Smooth muscle cell of trachea (primary cell): ENCODE measurements at places on chromosomes 5 and 9. TPM values are rescaled to one million over a fixed set of nuclear protein-coding genes. Genes with fewer than 3 reads are reported as not detected.

The SYNPO gene
- total RNA-seq, result 3.3 and 12.9 TPM in 2 replicates

The ELAVL2 gene
- 0.15 and 0.17 TPM in 2 replicates for total RNA-seq

The PCDHB16 gene
- total RNA-seq, result 0.15 and 0.50 TPM in 2 replicates

The PTPRD gene
- 13.1 and 21.5 TPM in 2 replicates for total RNA-seq

The SGTB gene
- 12.6 and 19.6 TPM in 2 replicates for total RNA-seq

The IFNB1 gene
- not detected in 2 replicates for total RNA-seq

The LYRM7 gene
- 6.8 and 7.6 TPM in 2 replicates for total RNA-seq

The DMRTA1 gene
- total RNA-seq, result 1.2 and 1.3 TPM in 2 replicates

The PFDN1 gene
- 62.0 and 76.4 TPM in 2 replicates for total RNA-seq

The INSL4 gene
- not detected in 2 replicates for total RNA-seq

The ENTPD2 gene
- not detected in 2 replicates for total RNA-seq

The PTCD2 gene
- 11.2 and 14.4 TPM in 2 replicates for total RNA-seq

The PKD2L2 gene
- total RNA-seq, result not detected in 2 replicates

The LHX3 gene
- under 0.01 TPM in 1 of 2 replicates, not detected in the other for total RNA-seq

The DNM1 gene
- total RNA-seq, result 83.0 and 86.0 TPM in 2 replicates

The BHMT2 gene
- 6.4 and 11.1 TPM in 2 replicates for total RNA-seq

The SLC36A2 gene
- not detected in 2 replicates for total RNA-seq

The TMC1 gene
- total RNA-seq, result 1.3 TPM in 1 of 2 replicates, not detected in the other

The PTTG1 gene
- 71.5 and 402 TPM in 2 replicates for total RNA-seq

The FGD3 gene
- total RNA-seq, result not detected in 2 replicates

The SARDH gene
- total RNA-seq, result 5.1 and 5.7 TPM in 2 replicates

The C5orf52 gene
- not detected in 2 replicates for total RNA-seq

The SPEF2 gene
- 4.1 and 5.2 TPM in 2 replicates for total RNA-seq

The ZNF300 gene
- 5.1 and 14.1 TPM in 2 replicates for total RNA-seq

The SLC22A4 gene
- 2.2 and 3.0 TPM in 2 replicates for total RNA-seq

The STPG3 gene
- total RNA-seq, result 0.66 TPM in 1 of 2 replicates, not detected in the other

The CDH6 gene
- 61.4 and 77.2 TPM in 2 replicates for total RNA-seq

The DRD1 gene
- total RNA-seq, result under 0.01 TPM in 1 of 2 replicates, not detected in the other

The ACTBL2 gene
- not detected in 2 replicates for total RNA-seq

The PRRX2 gene
- 44.4 and 50.0 TPM in 2 replicates for total RNA-seq
